ENCODE measurements at places on chromosomes 4 and X.

- DNase-seq = no peak
These were observed 11.3 kb upstream of the RBMXL3 start for GRCh38 chrX:115177932-115178331.

DNA sequence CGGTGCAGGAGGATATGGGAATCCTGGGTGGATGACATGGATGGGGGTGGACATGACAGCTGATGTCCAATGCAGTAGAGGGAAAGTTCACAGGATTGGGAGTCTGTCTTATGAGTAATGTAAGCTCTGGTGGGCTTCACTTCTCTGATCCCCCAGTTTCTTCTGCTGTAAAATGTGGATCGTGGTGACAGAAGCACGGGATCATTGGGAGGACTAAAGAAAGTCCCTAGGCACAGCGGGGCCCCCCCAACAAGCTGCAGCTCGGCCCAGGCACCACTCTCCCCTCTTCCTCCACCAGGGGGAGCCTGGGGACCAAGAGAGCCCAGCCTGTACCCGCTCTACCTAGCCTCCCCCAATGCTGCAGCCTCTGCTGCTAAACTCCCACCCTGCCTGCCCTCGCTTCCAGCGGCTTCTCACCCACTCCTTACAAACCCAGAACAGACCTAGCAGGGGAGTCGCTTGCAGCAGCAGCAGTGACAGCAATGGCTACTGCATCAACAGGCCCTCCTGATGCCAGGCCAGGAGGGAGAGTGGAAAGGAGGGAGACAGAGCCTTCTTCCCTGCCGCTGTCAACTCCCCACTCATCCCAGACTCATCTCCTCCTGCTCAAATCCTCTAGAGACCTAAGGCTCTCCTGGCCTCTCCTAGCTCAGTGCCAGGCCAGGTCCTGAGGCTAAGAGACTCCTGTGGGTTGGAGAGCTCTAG, 36.1 kb upstream of the IQSEC2 start:
- peak; percentile 72 for DNase-seq

DNA sequence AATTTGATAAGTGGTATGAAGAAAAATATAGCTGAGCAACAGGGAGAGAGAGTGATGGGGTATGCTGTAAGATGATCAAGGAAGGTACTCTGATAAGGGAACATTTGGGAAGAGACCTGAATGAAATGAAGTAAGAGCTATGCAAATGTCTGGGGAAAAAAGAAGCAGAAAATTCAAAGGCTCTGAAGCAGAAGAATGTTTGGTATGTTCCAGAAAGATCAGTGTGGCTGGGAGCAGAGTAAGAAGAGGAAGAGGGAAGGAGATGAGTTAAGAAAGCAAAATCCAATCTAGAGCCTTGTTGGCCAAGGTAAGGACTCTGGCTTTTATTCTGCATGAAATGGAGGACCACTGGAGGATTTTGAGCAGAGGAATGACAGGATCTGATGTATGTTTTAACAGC, 90.0 kb downstream of the AWAT2 start:
- DNase-seq = no peak

DNA sequence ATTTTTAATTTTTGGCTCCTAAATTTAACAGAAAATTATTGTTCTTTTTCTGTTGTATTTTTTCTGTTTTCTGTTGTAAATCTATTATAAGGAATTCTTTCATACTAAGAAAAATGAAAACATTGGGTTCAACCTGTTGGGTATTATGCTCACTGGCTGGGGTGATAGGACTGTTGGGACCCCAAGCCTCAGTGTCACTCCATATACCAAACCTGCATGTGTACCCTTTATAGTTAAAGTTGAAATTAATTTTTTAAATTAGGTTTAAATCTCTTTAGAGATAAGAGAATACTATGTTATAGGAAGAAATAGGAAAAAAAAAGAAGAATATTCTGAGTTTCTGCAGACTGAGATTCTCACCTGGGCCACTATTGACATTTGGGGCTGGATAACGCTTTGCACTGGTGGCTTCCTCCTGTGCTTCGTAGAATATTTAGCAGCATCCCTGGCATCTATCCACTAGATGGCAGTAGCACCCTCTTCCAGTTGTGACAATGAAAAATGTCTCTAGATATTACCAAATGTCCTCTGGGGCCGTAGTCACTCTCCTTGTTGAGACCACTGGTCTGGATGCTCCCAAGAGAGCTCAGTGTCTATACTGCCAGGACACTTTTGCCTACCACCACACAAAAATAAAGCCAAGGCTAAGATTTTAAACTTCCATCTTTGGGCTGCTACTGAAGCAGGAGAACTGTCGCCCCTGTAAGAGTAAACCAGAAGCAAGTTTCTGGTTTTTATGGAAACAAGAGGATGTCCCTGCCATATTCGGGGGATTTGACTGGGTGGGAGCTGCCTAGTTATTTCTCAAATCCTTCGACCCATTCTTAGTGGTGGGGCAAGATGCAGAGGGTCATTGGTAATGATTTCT, 22.4 kb upstream of the CLTRN start:
- DNase-seq = peak; percentile 76

- DNase-seq = no peak
These were observed 119.2 kb downstream of the DDX53 start for GRCh38 chrX:23118890-23119527.

DNA sequence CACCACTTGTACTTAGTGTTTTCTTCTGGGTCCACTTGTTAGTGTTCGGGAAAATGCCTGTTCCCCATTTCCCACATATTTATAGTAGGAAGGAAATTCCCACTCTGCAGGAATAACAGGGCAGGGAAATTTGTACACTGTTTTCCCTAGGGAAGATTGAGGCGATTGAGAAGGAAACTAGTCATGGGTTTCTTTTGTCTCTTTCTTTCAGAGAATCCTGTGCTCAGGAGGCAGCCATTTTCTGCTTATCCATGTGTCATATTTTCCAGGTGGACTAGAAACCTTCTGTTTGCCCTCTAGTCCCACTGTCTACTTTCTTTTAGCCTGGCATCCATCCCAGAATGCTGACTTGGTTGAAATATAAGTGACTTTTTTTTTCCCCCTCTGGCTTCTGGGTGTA, 299.1 kb upstream of the ANKRD50 start:
- no peak for DNase-seq

DNA sequence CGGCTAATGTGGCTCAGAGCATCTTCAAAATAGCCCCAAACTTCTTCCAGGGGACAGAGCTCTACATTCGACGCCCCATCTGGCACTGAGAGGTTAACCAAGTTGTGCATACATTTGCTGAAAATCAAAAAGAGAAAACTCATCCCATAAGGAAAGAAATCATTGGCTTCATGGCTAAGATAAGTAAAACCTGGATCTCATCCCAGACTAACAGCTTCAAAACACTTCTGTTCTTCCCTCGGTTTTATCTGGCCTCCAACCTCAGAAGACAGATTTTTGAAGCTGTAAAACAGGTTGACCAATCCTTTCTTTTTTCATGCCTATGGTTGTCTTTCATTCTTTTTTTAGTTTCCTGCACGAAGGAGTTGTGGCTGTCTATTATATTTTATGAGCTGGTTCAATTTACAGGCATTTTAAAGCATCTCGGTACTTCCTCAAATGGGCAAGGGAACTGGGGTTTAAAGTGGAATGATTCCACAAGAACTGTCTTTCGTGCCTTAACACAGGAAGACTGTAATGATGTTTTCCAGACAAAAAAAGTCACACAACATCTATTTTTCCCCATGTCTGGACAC, 107.6 kb downstream of the DLG3 start:
- DNase-seq = no peak

GRCh38 chr4:1901127-1901526, 29.9 kb downstream of the NSD2 start:
- DNase-seq = no peak

DNA sequence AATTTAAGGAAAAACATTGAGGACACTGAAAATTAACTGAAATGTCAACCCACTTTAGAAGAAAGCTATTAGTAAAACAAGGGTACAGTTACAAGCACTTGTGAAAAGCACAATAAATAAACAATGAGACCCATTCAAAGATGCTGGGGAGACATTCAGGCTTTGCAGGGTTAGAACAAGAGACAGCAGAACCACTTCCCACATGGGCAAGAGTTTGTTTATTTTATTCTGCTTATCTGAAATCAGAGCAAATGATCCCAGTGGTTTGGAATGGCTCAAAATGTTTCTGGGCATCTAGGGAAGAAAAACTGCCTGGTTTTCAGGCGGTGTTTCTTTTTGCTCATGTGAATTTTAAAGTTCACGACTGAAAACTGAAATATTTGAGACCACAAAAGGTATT, 42.4 kb downstream of the PPP3CA start:
- no peak for DNase-seq

DNA sequence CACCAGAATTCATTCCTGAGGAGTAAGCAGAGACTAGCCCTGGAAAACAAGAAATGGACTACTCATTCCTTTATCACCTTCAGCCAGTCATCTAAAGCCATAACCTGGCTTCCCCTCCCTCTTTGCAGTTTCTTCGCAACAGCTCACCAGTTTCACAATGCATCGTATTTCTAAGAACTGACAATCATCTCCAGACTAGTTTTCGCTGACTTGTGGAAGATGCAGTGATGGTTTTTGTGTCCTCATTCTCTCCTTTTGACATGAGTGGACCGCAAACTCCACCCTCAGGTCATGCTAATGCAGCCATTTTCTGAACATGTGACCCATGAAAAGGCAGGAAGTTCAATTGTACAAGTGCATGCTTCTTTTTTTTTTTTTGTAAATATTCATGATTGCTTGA, 1203.5 kb downstream of the PCDH7 start:
- DNase-seq = peak; percentile 61

DNA sequence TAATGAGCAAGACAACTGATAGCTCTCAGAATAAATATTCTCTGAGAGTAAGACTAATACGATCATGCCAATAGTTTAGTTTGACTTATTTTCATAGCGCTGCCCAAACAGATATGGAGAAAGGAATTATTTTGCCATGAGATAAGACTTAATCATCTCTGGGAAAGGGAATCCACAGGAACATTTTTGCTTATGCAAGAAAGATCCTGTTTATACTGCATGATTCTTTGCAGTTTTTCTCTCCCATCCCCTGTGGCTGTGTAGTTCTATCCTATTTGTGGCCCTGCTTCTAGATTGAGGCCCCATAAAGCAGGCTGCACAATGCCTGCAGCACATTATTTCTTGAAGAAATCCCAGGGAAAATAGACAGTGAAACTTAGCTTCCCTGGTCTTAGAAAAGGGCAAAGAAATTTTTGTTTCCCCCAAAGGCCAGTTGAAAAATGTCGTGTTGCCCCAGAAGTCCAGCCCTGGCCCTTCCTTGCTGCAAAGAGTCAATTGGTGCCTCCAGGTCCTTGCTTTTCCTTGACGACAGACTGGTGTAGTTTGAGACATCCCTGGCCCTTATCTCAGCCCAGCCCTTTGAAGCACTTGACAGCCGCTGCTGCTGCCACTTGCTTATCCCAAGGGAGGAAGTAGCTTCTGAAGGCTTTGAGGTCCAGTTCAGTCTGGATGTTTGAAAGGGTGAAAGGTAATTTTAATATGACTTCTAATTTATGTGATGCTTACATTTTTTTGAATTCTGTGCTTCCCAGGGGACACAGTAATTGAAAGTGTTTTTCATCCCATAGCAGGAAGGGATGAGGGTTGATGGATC, 45.0 kb upstream of the SH3RF1 start:
- no peak for DNase-seq

DNA sequence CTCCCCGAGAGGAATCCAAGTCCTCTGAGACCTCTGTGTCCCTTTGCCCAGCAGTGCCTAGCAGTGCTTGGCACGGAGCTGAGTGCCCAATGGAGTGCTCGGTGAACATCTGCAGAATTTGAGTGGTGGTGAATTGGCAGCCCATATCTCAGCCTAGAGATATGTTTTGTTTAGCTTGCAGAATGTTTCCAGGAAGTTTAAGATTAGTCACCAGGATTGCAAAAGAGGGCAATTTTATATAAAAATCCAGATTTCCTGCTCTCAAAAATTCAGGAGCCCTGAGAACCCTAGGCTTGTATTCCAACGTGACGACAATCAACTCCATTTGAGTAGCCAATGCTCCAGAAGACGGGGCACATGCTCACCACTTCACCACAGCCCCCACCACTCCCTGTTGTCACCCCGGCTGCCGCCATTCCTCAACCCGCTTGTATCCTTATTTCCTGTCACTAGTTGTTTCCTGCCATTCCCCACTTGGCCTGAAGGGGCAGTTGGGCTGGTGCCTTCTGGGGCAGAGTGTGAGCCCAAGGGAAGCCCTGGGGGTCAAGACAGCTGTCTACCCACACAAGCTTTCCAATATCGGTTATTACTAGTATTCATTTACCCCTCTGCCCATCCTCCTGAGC, 116.9 kb downstream of the EFNB1 start:
- no peak for DNase-seq

DNA sequence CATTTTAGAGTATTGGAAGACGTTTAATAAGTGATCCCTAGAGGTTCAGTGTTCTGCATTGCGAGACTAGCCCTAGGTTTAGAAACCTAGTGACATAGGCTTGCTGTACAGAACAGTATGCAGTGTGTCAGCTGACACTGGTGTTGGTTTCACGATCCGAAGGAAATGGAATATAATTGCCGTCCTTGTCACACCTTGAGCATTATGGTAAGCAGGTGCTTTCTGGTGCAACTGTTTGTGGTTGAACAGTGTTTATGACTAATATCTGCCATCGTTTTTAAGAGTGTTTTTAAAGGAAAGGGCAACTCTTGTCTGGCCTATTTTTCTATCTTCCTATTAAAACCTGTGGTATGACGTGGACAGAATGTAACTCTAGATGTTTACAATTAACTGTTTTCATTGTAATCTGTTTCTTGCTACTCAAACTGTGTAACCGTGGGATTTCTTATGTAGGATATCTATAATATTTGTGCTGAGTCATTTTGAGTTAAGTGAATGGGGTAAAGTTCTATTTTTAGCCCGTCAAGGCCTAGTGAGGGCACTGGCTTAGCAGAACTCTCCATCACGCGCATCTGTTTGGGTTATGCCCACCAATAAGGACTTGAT, 53.8 kb upstream of the TBC1D14 start:
- peak; percentile 82 for DNase-seq

DNA sequence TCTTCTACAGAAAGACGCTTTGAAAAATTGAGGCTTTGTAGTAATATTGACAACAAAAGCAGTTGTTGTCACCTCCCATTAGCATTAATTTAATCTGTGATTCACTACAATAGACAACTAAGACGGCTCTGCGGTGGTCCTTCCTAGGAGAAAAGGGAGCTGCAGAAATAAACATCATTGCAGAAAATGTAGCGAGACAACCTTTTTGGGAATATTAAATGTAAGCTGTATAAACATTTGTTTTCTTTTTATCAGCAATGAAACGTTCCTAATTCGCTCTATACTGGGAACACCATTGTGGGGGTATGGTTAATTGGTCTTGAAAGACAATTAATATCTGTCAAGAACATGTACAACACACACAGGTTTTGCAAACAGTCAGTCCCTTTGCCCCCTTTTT, 583.3 kb upstream of the TENM3 start:
- DNase-seq = no peak

GRCh38 chr4:76267811-76268210, 16.3 kb downstream of the FAM47E start:
- DNase-seq = no peak

- no peak for DNase-seq
These were observed 70.7 kb upstream of the HPGD start for GRCh38 chr4:174592985-174593335.

- peak; percentile 51 for DNase-seq
These were observed 127.4 kb upstream of the RPL34 start for GRCh38 chr4:108492816-108493595.

GRCh38 chr4:15668566-15669435, 12.8 kb upstream of the FAM200B start:
- DNase-seq = no peak

Data from activated CD4-positive, alpha-beta T cell treated with anti-CD3 and anti-CD28 coated beads, Interleukin-2, Interleukin-4, amounts not matched to agents 100 ng/mL and 50 ng/mL, durations not matched to agents 16 hours and 8 hours (primary cell).